ENCODE measurements at places on chromosomes 5 and 9.

- DNase-seq, result no peak
Observed at GRCh38 chr5:111231119-111231518, 6.9 kb downstream of the CAMK4 start.

DNA sequence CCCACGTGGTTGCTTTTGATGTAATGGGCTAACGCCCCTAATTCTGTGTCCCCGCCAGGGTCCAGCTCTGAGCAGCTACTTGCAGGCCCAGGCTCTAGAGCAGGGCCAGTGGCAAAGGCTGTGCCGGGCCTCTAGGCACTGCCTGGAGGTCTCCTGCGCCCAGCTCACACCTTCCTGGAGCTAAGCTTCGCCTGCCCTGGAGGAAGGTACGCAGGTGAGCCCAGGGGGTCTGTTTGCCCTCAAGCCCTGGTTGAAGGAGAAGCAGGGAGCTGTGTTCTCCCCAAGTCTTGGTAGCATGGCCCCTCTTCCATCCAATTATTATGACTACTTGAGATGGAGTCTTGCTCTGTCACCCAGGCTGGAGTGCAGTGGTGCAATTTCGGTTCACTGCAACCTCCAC lies 5.2 kb upstream of the LMX1B start:
- no peak for DNase-seq

- DNase-seq, result no peak
Observed at GRCh38 chr9:105357937-105358336, 89.9 kb upstream of the FSD1L start.

DNA sequence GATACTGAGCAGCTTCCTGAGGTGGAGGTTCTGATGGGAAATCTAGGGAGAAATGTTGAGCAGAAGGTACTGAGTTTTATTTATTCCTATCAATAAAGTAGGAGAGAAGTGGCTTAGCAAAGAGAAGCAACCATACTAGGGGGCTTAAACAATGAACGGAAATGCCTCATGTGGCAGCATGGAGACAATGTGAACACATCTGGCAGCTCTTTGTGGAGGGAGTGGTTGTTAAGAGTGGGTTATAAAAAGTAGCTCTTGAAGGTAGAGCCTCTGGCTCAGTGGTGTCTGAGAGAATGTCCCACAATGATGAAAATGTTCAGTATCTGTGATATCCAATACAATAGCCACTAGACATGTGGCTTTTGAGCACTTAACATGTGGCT lies 52.7 kb upstream of the EQTN start:
- DNase-seq, result no peak

DNA sequence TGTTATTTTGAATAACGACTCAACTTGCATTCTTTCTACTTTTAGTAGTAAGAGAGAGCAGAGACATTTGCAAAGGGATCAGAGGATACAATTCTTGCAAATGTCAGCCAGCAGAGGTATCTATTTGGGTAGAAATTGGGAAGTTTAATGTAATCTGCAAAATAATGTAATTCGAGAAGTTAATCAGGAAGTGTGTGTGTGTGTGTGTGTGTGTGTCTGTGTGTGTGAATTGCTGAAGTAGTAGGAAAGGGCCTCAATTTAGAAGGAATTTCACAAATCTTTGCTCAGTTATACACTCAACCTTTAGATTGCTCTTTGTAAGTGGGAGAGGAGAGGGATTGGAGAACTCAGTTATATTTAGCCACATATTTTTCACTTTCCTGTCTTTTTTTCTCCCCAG lies 11.0 kb upstream of the IFNA1 start:
- DNase-seq, result no peak

DNA sequence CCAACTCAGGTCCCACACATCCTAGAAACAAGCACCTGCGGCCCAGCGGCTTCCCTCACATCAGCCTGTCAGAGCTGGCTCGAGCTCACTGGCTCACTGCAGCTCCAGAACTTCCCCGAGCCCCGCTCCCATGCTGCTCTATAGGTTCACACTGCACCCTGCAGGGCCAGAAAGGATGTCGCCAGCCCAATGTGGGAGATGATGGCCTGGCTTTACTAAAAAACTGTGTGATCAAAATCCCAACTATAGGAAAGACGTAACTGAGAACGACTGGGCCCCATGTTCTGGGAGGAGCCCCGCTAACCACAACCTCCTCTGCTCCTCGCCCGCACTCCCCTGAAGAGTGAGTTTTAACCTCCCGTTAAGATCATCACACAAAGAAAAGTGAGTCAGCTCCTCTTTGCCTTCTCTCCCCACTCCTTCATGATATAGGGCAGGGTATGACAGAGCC lies 4.6 kb downstream of the SURF4 start:
- DNase-seq, result no peak

GRCh38 chr5:139863361-139863760 lies 67.8 kb downstream of the PSD2 start:
- DNase-seq, result no peak

DNA sequence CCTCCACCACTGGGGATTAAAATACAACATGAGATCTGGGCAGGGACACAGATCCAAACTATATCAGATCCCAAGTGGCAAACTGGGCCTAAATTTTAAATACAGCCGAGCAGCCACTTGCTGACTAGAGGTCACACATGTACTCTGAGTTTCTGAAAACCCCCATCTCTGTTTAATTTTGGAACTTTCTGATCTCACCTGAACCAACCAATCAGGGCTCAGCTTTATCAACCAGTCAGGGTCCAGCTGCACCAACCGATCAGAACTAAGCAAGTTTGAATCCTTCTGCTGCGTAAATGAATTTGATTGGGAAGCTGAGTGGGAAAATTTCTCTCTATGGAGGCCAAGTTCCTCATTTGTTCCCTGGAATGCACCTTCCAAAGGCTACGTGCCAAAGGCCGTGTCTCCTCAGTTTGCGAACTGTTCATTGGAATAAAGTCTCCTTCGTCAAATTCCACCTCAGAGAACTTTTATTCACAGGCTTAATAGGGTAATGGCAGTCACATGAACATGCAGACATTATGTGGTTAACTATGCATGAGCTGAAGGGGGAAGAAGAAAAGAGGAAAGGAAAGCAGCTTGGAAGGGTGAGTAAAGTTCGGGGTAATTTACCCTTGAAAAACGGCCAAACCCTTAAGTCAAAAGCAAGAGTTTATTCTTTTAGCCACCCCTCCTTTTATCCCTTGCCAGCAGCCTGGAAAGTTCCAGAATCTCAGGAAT lies 3.7 kb downstream of the CD180 start:
- DNase-seq, result no peak

DNA sequence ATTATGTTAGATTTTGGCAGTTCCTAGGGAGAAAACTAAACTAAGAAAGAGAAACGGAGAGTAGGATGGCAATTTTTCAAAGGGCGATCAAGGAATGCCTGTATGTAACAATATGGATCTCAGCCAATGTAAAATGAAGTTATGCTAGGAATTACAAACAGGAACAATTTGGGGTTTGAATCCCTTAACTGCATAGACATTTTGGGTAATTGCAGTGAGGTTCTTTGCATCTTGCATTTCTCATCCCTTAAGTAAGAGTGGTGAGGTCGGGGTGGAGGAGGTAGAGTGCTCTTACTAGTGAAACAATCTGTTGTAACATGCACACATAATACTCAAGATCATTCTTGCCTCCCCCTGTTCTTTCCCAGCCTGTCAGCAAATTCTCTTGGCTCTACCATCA lies 137.6 kb downstream of the NPR3 start:
- no peak for DNase-seq

DNA sequence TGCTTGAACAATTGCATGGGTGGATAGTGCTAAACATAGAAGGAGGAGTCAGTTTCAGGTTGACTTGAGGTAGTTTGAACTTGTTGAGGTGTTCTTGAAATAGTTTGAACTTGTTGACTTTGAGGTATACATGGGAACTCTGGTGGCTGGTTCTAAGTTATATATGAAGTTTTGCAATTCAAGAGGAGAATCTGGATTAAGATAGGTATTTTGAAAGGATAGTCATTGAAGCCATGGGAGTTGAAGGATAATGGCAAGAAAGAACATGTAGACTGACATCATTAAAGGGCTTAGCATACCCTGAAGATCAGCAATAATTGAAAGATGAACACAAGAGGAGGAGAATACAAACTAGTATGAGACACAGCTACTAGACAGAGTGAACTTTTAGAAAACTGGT lies 181.9 kb upstream of the MRPS30 start:
- no peak for DNase-seq

DNA sequence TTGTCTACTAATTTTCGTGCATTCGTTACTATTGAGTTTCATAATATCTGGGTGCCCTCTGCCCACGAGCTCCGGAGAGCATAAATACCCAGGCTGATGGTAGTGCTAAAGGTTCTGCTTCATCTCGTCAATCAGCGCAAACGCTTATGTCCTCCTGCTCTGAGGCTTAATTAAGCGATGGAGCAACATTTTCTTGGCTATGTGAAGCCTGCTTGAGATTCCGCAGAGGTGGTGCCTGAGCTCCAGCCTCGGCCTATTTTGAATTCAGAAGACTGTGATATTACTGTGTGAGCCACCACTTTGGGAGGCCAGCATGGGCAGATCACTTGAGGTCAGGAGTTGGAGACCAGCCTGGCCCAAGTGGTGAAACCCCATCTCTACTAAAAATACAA lies 44.8 kb downstream of the ANXA2R start:
- no peak for DNase-seq

DNA sequence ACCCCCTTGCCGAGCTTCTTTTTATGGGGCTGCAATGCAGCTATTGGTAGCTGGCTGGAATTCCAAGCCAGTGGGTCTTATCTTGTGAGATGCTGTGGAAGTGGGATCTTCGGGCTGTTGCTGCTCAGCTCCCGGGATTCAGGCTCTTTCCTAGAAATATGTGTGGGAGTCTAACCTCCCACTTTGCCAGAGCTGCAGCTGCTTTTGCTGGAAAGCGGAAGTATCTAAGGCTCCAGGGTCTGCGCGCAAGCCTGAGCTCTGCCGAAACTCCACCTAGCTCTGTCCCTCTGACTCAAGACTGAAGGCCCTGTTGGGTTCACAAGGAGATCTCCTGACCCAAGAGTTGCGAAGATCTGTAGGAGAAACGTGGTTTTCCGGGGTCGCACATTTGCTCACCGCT lies 151.1 kb upstream of the ANKRD55 start:
- DNase-seq, result no peak

DNA sequence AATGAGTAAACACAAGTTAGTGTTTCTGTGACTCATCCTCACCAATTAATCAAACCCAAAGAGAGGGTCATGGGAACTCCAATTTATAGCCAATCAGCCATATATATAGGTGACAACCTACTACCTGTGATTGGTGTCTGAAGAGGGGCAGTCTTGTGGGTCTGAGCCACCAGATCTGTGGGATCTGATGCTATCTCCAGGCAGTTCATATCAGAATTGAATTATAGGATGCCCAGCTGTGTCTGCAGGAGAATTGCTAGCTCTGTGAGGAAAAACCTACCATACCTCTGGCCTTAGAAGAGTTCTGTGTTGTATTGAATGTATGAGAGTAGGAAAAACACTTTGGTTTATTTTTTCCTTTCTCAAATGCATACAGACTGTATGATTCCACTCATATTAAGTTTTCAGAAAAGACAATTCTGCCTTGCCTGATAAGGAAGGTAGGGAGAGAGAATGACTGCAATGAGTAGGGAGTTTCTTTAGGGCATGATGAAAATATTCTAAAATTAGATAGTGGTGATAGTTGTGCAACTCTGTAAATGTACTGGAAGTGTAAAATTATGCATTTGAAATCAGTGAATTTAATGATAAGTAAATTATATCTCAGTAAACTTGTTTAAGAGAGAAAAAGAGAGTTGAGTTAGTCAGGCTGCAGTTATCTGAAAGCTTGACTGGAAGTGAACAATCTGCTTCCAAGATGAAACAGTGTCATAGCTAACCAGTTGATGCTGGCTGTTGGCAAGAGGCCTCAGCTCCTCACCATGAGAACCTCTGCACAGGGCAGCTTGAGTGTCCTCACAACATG lies 274.9 kb downstream of the AUH start:
- no peak for DNase-seq

GRCh38 chr5:10704949-10705621 lies 55.9 kb downstream of the DAP start:
- DNase-seq, result no peak

DNA sequence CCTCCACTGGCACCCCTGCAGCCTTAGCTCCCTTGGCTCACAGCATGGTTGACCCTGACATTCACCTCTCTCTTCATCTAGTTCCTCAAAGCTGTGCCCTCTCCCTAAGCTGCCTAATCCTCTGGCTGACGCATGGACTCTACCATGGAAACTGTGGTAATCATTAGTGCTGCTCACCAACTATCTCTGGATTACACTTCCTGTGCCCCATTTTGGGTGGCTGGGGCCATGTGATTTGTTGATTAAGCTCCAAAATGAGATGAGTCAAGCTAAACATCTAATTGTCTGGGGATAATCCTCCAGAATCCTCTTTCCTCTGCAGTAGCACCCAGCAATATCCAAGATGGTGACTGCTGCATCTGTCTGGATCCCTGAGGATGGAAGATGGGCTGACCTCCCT lies 264.4 kb downstream of the SH3GL2 start:
- DNase-seq, result no peak
